T47D (cell line): ENCODE measurements at places on chromosomes 16 and 17.

GRCh38 chr17:48910370-48910769 lies 2.2 kb downstream of the UBE2Z start:
- no peak for DNase-seq

DNA sequence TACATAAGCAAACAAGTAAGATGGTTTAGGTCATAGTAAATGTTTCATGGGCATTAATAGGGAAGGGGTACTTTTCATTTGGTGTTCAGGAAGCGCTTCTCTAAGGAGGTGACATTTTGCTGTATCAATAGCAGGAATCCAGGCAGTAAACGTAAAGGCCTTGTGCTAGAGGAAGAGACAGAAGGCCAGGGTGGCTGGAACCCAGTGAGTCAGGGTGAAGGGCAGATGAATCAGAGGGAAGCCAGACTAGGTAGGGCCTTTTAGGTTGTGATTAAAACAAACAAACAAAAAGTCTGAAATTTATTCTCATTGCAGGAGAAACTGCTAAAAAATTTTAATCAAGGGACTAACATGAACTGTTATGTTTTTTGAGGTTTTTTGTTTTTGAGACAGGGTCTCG lies 6.5 kb downstream of the BMERB1 start:
- DNase-seq = no peak

- no peak for DNase-seq
Observed at GRCh38 chr17:48997103-48997826, at the start of gene IGF2BP1. Gene IGF2BP1 (plus strand): TSS chr17:48997385. CDS start chr17:48997746, 361 bp downstream.

- DNase-seq = no peak
Observed at GRCh38 chr17:73419881-73420280, 108.1 kb upstream of the CDC42EP4 start.
